CD8-positive, alpha-beta memory T cell (primary cell): ENCODE measurements at places on chromosomes 4 and X.

- DNase-seq, result no peak
Measured at GRCh38 chr4:185742766-185743165, 69.2 kb downstream of the SORBS2 start.

GRCh38 chr4:119980456-119980855 is 86.2 kb downstream of the MAD2L1 start:
- DNase-seq, result no peak

- no peak for DNase-seq
Measured at GRCh38 chr4:159175989-159176375, 73.1 kb downstream of the RAPGEF2 start.

- DNase-seq, result no peak
Measured at GRCh38 chr4:168557658-168558057, 60.8 kb downstream of the PALLD start.

DNA sequence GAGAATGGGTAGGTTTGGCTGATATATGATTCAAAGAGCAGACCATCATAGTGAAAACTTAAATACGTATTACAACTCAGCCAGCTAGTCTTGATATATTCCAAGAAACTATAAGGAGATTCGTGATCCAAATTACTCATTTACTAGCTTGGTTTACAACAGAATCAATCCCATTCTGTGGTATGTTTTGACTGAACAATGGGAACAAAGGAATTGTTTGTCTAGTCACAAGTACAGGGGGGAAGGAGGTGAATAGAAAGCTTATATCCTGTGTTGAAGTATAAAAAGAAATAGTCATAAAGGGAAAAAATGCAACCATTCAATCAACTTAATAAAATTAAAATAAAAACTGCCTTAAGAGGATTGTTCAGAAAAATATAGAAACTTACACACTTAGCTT is 17.0 kb downstream of the C4orf54 start:
- no peak for DNase-seq

- DNase-seq, result no peak
Measured at GRCh38 chrX:67543818-67544217, at the start of gene AR. Gene AR, plus strand, starts transcription at chrX:67544021. Its CDS starts 1,126 bp downstream, at chrX:67545147.

DNA sequence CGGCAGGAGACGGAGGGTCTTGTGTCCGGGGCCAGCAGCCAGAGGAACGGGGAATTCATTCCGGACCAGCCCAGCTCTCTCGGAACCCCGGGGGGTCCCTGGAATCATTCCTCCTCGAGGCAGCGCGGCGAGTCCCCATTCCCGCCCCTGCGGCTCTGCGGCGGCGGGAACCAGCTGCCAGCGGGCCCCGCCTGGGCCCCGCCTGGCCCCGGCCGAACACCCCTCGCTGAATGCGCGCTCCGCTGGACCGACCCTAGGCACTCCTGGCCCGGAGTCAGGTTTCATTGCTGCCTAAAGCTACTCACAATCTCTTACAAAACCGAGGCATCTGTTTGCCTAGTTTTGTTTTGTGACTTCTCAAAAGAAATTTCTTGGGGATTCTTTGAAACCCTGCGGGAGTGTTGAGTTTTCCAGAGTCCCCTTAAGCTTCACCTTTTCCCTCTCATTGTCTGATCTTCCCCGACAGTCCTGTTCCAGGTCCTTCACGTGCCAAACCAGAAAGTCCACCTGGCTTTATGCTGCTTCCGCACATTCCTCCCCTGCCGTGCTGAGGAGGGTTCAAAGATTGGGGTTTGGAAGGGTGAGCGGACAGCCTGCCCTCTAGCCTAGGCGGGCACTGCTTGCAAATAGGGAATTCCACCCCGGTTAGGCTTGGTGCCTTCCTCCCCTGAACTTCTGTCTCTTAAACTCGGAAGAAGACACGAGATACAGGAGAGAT is 789 bp downstream of the ARHGAP10 start:
- no peak for DNase-seq

- DNase-seq, result no peak
Measured at GRCh38 chrX:16458208-16458607, 191.8 kb upstream of the S100G start.

DNA sequence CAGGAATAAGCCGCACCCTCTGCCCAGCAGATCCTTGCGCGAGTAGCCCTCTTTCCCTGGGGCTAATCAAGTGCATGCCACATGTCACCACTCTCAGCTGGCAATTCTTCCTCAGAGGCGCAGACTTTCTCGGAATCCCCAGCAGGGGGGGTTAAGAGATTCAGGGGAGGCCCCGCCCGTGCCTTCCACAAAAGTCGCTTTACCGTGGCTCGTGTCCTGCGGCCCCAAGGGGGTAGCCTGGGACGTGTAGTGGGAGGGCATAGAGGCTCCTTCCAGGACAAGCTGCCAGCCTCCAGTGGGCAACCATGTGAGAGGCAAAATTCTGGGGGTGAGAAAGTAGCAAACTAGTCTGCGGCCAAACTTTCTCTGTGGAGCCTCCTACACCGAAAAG is 652 bp downstream of the SRPX start:
- DNase-seq, result no peak

- DNase-seq, result no peak
Measured at GRCh38 chr4:41185614-41186592, 28.4 kb downstream of the APBB2 start.

- no peak for DNase-seq
Measured at GRCh38 chr4:180152831-180153230, 2090.4 kb upstream of the TENM3 start.

GRCh38 chrX:155949098-155949497 is 48.4 kb upstream of the IL9R start:
- DNase-seq, result no peak

GRCh38 chrX:12579311-12579710 is 211.9 kb upstream of the PRPS2 start:
- no peak for DNase-seq

GRCh38 chr4:20283039-20283438 is 31.3 kb downstream of the SLIT2 start:
- no peak for DNase-seq

- DNase-seq, result no peak
Measured at GRCh38 chr4:107987916-107988762, 1.6 kb upstream of the HADH start.

DNA sequence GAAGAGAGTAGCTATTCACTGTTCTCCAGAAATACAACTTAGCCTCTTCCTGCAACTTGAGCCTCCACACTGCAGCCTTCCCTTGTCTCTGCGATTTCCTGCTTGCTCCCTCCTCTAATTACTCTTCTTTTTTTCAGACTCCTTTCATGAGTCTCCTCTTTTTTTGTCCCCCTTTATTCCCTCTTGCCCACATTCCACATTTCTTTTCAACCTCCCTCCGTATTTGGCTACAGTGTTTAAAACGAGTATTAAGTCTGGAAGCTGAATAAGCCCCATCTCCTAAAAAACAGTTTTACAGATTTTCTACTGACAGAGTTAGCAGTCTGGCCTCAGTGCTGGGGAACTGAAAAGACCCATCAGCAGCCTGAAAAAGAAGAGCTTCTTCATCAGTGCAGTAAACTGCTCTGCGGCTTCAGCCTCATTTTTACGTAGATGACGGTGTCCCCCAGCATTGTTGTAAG is 141.5 kb downstream of the TENM3 start:
- no peak for DNase-seq

DNA sequence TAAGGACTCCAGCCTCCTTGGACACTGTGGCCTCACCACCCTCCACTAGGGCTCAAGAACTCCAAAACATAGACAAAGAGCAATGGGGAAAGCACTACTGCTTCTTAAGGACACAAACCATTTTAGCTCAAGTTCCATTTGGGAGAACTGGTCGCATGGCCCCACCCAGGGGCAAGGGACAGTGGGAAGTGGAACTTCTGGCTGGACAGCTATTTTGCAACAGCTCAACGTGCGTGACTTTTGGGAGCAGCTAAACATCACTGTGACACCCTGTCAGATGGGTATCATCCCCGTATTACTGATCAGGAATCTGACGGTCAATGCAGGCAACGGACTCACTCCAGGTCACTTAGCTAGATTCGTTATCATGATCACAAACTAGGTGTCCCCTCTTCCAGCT is 9.0 kb upstream of the GLOD5 start:
- no peak for DNase-seq

GRCh38 chr4:25487155-25487554 is 110.1 kb downstream of the ANAPC4 start:
- no peak for DNase-seq

- DNase-seq, result no peak
Measured at GRCh38 chr4:2937146-2937857, 25.9 kb downstream of the NOP14 start.

DNA sequence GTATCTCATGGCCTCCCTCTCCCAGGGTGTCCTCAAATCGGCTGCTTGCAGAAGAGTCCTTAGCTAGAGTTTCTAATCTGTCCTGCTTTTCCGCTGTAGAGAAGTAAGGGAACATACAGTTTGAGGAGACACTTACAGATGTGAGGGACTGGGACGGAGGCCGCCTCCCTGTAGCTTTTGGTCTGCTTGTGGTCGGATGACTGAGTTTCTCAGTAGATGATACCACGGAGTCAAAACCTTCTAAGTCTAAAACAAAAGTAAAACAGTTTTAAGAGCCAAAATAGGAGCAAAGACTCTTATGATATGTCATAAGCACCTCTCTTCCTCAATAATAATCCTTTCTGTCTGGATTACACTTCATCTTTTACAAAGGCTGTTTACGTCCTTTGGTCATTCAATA is 34.5 kb upstream of the MAP3K15 start:
- DNase-seq, result no peak

- DNase-seq, result no peak
Measured at GRCh38 chr4:97558204-97558778, 585.0 kb downstream of the STPG2 start.

DNA sequence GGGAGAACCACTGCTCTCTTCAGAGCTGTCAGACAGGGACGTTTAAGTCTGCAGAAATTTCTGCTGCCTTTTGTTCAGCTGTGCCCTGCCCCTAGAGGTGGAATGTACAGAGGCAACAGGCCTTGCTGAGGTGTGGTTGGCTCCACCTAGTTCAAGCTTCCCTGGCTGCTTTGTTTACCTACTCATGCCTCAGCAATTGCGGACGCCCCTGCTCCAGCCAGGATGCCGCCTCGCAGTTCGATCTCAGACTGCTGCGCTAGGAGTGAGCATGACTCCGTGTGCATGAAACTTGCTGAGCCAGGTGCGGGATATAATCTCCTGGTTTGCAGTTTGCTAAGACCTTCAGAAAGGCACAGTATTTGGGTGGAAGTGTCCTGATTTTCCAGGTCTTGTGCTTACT is 70.9 kb downstream of the MAGEB5 start:
- no peak for DNase-seq

DNA sequence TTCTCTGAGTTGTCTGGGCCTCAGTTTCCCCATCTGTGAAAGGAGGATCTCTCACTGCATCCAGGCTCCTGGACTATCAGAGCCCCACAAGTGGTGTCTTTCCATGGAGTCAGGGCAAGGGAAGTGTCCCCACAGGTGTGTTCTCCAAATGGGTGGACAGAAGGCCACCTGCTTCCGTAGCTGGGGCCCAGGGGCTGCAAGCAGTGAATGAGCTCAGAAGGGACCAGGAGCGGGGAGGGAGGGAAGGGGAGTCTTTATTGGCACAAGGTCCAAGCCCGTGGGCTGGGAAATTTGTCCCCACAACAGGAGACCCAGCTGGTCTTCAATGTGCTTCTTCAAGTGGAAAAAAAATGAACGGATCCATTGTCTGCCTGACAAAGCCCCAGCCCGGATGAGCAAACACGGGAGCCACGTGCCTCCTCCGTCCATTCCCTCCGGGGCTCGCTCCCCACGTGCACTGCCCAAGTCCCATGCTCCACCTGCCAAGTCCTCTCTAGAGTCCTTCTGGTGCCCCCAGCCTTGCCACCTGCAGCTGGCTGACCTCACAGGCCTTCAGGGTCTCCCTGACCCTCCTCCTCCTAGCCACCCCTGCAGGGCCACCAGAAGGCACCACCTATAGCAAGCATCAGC is 72.0 kb downstream of the JAKMIP1 start:
- no peak for DNase-seq

DNA sequence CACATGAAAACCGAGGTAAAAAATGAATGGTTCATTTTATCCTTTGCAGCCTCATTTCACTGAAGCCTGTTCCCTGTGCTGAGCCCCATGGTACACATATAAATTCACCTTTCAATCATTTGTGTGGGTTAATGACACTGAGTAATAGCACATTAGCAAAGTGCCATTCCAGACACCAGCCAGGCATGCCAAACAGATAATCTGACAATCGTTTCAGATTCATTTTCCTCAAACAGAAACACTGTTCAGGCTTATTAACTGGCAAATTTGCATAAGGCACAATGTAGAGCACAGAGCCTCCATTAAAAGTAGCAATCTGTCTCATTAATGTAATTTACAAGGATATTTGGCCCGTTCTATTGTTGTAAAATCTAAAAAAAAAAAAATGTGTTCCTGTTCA is 76.2 kb downstream of the UNC5C start:
- no peak for DNase-seq

GRCh38 chrX:115679460-115679859 is 118.5 kb downstream of the PLS3 start:
- DNase-seq, result no peak

DNA sequence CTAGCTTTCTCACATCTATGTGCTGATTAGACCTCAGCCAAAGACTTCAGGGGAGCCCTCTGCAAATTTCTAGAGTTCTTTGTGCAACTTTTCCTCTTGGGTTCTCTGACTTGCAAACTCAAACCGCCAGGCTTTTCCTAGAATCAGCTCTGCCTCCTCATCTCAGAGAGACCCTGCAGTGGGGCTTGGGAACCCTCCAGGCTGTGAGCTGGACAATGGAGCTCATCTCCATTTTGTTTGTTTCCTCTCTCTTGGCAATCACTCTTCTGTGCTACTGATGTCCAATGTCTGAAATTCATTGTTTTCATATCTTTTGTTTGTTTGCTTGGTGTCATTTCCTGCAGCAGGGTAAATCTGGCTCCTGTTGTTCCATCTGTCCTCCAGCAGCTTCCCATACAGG is 33.0 kb downstream of the GYPB start:
- DNase-seq, result no peak

DNA sequence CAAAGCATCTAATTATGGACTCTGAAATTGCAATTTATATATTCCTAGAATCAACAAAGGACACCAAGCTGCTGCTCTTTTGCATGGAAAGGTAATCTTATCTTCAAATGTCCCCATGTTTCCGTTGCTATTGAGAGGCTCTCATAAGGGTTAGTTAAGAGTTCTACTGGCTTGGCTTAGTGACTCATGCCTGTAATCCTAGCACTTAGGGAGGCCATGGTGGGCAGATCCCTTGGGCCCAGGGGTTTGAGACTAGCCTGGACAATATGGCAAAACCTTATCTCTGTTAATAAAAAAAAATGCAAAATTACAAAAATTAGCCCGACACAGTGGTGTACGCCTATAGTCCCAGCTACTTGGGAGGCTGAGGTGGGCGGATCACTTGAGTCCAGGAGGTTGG is 93.4 kb upstream of the RAPGEF2 start:
- DNase-seq, result no peak

DNA sequence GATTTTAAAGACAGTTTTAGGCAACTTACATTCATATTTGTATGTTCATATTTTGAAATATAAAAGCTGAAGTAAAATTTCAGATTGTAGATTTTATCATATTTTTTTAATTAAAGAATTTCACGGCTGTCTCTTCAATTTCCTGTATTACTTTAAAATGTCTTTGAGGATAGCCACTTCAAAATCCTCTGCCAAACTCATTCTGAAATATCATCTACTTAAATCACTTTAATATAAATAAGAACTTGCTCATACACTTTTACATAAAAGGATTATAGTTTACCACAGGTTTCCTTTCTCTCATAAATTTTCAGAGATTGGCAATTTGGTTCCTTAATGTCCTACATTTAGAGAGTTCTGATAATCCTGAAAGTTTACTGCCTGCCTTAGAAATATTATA is 478.2 kb downstream of the ADGRL3 start:
- DNase-seq, result no peak
